ENCODE measurements at places on chromosomes 3 and 15. TPM values are rescaled to one million over a fixed set of nuclear protein-coding genes. Genes with fewer than 3 reads are reported as not detected.
A peak's percentile ranks its signal among the peaks of the same experiment; 100 is the strongest.

- DNase-seq, result no peak
Observed at GRCh38 chr3:163384383-163384782, 1693.9 kb downstream of the SI start.

- DNase-seq, result no peak
Observed at GRCh38 chr3:44893097-44893496, 18.7 kb downstream of the TGM4 start.

GRCh38 chr15:50262533-50262932 is 3.0 kb downstream of the HDC start:
- DNase-seq, result no peak

IL17RB gene
- not detected for total RNA-seq

DNA sequence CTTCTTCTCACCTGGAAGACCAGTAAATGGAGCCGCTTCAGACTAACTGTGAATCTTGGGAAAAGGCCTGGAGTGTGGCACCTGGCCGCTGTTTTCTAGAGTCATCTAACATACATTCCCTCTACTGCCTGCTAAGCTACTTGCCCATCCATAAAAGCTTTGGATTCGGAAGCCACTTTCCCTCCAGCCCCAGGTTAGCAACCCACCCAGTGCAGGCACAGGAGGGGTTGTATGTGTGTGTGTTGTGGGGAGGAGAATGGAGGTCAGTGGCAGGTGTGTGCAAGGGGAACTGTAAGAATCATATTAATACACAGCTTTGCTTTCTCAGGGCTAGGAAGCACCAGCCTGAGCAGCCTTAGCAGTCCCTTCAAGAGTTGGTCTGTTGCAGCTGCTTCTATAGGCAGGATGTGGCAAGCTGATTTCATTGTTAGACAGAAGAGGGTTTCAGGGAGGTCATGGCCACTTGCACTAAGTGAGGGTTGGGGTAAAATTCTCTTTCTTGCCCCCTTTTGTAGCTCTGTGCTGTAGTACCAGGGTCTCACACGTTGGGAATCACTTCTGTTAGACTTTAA is 8.9 kb downstream of the NSUN3 start:
- no peak for DNase-seq

- DNase-seq, result no peak
Observed at GRCh38 chr3:133401374-133402135, 1.7 kb downstream of the BFSP2 start.

GRCh38 chr3:45320986-45321385 is 67.4 kb upstream of the LARS2 start:
- no peak for DNase-seq

TEX264 gene
- 40.2 TPM for total RNA-seq

DNA sequence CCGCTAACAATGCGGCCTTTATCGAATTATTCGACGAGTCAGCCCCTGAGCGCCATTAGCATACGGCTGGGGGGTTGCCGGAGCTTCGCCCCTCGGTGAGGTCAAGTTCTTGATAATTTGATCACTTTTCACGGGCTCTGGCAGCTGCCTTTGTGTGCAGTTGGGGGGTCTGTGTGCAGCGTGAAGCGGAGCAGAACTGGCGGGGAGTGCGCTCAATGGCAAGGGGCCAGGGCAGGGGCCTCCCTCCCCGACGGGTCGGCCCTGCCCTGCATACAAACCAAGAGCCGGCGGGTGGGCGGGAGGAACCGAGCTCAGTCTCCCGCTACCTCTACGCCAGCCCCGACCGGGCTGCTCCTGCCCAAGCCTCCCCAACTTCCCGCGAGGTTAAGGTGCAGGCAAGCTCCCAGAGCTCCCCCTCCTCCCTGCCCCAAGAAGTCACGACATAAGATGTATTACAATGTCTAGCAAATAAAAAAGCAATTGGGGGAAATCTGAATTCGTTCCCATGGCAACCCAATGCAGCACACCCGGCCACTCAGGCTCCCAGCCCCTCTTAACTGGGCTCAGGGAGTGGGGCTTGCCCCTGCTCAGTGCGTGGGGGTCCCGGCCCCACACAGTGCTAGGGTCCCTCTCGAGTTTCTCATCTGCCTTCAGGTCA is 34.1 kb upstream of the POLG start:
- DNase-seq, result no peak

TCAIM gene
- 16.2 TPM for total RNA-seq

DNA sequence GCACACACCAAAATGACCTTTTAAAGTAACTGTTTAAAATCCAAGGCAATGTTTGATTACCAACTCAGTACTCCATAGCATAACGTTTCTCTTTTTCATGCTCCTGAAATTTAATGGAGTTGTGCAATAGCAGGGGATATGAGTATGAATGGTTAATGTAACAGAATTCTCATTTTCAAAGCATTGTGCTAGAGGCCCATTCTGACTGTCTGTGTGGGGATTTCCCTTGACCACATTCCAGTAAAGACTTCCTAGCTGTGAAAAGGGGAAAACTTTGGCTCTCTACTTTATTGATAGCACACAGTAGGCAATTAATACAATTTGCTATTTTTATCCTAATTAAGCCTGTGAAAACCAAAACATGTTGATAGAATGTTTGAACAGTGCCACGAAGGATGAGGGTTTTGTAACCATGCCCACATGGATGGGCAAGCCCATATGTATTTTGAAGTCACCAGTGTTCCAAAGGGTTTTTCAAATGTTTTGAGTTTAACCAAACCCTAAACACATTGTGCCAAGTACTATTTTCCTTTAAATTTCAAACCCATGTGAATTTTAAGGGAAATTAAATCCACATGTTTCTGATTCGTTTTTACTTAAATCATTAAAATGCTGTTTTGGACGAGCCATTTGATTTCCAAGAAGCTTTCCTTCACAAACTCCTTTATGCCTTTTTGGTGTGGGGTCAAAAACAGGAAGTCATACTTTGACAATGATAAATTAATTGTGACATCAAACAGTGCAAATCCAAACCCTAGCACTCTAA is 261.2 kb downstream of the SHOX2 start:
- DNase-seq, result no peak

GRCh38 chr15:91867581-91868026 is 14.1 kb downstream of the SLCO3A1 start:
- DNase-seq, result peak; percentile 42

FSIP1 gene
- 0.48 TPM for total RNA-seq

SLC27A2 gene
- 8.8 TPM for total RNA-seq

DNA sequence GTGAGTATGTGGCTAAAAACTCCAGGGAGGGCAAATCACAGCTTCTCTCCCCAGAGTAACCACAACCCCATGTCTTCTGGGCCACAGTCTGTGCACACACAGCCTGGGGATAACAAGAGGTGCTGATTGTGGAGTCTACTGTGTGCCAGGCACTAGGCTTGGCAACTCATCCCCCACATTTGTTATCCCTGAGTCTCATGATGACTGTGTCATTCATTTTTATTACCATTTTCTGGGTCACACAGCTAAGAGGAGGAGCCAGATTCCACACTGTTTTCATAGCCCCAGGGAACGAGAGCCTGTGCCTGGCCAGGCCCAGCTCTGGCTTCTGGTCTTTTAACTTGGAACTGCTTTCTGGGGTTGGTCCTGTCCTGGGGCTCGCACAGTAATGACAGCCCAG is 34.5 kb downstream of the ESYT3 start:
- no peak for DNase-seq

ARRDC4 gene
- total RNA-seq, result 25.0 TPM

GRCh38 chr3:142844339-142844977 is 44.4 kb downstream of the PCOLCE2 start:
- no peak for DNase-seq

NR2C2 gene
- 45.1 TPM for total RNA-seq

PLSCR4 gene
- total RNA-seq, result 97.8 TPM

DNA sequence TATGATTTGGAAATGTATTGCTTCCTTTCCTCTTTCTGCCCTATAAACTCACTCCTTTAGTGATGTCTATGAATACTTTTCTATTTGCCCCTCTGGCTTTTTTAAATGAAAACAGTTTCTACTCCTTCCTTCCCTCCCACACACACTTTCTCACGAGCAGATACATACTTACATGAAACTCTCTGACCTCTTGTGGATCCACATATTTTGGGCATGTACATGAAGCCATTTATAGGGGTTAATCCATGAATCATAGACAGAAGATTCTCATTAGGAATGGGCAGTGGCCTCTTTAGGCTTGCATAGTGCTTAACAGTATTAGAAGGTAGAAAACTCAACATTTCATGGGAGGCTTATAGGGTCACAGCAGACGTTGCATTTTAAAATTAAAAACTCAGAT is 24.8 kb downstream of the ANAPC13 start:
- no peak for DNase-seq

- no peak for DNase-seq
Observed at GRCh38 chr3:191376516-191377141, 46.3 kb upstream of the UTS2B start.

DNA sequence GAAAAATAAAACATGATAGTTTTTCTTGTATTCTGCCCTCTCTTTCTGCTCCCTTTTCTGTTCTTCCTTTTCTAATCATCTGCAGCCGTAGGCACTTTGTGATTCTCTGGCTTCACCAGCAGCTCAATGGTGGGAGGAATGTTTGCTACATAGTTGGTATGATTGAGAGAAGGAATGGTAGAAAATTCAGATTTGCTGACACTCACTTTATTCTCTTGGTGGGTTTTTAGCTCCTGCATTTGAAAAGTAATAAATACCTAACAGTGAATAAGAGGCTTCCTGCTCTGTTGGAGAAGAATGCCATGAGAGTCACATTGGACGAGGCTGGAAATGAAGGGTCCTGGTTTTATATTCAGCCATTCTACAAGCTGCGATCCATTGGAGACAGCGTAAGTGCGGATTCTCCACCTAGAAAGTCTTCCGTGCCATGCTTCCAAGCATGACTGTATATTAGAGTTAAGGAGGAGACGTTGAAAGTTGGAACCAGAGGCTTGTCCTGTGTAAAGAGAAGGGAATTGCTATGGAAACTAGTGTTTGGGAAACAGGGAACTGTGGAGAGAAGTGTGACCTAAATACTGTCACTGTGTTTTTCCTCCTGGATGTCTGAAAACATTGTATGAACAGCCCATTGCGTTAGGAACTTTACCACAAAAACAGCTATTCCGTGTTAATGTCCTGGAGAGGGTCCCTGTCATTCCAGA is 148.9 kb downstream of the ITPR1 start:
- DNase-seq, result no peak

DNA sequence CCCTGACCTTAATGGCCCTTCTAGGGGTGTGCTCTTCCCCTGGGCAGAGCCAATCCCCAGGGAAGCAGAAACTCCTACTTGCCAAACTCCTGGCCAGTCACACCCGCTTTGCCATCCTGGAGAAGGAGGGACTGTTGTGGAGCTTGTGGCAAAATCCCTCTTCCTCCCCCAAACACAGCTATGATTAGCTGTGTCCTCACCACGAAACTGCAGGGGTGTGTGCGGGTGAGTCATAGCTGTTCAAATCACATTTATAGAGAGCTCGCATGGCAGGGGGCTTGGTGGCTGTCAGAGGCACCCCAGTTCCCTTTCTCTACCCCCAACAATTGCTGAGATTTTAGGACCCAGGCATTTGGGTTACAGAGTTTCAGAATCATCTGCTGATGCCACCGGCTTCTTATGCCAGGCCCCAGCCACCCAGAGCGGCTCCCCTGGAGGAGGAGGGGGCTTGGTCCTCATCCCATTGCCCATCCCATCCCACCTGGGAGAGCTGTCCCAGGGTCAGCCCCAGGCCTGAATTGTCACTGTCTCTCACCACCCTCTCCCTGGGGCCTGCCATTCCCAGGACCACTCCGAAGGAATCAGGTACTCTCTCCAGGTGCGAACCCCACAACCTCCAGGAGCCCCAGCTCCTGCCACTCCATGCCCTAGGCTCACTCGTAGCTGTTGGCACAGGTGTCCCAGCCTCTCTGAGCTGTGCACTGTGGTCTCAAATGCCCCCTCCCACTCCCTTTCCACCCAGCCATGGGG is 28.8 kb upstream of the MAGEF1 start:
- no peak for DNase-seq

GRCh38 chr3:27596334-27596841 is 112.2 kb upstream of the SLC4A7 start:
- DNase-seq, result no peak

HEG1 gene
- 192 TPM for total RNA-seq

C15orf62 gene
- total RNA-seq, result not detected

DNA sequence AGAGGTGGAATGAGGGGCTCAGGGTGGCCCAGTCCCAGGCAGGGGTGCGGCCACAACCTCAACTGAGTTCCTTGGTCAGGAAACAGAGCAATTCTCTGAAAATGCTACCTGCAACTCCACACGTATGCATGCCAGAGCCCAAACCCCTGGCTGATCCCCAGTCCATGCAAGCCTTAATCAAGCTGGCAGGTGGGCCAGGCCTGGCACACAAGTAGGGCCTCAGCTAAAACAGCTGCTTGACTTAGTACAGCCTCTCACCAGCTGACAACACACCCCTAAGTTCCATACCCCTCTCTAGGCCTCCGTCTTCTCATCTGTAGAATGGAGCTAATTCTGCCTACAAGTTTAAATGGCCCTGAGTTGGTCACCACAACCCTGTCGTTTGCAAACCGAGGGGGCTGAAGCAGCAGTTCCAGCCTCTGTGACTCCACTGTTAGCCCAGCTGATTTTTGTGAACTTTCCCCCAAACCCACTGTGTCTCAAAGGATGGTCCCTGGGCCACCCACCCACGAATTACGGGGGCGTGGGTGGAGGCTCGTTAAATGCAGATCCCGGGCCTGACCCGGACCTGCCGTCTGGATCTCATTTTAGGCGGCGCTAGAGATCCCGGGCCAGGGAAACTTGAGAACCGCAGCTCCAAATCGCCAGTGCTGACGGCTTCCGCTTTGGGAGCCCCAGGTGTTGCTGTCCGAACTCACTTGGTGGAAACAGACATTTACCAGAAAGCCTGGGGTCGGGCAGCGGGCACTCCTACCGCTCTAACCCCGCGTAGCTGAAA is 927 bp downstream of the CHDH start:
- DNase-seq, result no peak

EFCC1 gene
- 0.72 TPM for total RNA-seq

- DNase-seq, result no peak
Observed at GRCh38 chr3:104102386-104102785, 1264.3 kb upstream of the ALCAM start.

DNA sequence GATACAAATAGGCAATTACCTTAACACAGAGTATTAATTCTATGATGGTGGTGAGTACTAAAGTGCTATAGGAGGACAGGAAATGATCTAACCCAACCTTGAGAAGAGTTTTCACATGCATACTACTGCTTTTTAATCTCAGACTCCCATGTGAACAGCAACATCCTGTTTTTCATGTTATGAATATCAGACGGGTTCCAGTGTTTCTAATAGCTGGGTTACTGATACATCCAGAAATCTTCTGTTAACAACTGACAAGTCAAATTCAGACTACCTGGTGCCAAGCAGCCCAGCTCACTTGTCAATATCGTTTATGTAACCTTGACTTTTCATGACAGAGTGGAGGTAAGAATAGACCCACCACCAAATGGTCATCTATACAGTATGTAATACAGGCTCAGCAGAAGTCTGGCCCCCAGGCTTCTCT is 220.2 kb upstream of the COL8A1 start:
- DNase-seq, result no peak

- DNase-seq, result no peak
Observed at GRCh38 chr3:143428294-143428693, 308.7 kb downstream of the CHST2 start.

GRCh38 chr15:25775317-25775912 is 87.7 kb downstream of the ATP10A start:
- DNase-seq, result no peak

MAGEL2 gene
- 0.79 TPM for total RNA-seq

All from omental fat pad (tissue), 4 donors.